ENCODE measurements at places on chromosomes 16 and 17. TPM values are rescaled to one million over a fixed set of nuclear protein-coding genes. Genes with fewer than 3 reads are reported as not detected.

GRCh38 chr16:46765050-46765449, 16.9 kb upstream of the MYLK3 start:
- no peak for DNase-seq

DNA sequence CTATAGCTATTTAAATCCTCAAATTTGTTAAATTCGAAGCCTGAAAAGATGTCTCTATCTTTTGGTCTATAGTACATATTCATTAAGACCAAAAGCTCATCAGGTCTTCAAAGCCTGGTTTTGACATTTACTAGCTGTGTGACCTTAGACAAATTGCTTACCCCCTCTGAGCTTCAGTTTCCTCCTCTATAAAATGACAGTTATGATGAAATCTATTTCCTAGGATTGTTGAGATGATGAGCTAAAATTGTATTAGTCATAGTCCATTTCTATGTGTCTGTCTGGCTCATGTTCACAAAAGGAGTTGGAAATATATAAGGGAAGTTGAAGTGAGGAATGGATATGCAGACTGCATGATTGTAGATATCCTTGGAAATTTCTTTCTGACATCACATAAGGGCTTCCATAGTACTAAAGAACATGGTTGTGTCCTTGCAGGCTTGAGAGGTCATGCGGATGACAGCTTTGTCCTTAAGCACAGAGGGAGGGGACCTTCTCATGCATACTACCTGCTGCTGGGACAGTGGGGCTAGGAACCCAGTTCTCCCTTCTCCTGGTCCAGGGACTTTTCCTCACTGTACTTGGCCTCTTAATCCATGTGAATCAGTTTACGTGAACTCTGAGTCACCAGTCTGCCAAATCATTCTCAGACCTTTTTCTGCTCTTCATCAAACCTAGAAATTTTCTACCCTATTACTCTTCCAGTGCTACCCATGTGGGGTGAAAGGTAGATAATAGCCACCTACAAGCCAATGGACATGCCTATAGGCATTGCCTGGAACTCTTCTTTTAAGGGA, 487.5 kb upstream of the SALL1 start:
- no peak for DNase-seq

- peak; percentile 60 for DNase-seq
Measured at GRCh38 chr17:21125862-21126261, 902 bp upstream of the DHRS7B start.

DNA sequence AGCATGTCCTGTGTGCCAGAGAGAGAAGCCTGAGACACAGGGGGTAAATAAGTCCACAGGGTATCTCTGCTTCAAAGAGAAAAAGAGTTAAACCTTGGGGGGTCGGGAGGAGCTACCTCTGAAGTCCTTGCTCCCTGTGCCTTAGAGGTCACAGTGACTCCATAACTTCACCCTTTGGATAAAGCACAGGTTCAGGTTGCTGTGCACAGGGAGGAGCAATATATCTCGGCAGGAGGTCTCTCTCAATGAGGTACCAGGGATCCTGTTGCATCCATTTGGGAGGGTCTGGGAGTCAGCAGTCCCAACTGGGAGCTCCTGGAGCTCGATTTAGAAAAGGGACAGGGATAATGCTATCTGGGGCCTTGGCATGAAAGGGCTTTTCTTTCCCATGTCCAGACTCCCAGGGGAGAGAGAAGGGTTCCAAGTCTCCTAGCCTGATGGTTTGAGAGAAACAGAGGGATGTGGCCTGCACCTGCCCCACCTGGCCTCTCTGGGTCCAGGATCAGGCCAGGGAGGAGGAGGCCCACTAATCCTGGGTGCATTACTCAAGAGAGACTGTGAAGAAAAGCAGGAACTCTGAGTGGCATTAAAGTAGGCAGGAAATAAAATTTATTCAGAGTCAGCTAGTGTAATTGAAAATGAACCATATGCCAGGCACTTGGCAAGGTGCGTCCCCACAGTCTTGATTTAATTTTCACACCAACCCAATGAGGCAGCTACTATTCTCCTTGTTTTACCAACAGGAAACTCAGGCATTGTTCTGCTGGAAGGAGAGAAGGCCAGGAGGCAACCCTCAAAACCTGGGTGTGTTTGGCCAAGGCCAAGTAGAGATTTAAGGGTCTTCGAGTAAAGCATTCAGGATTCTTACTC, 40.7 kb downstream of the CUEDC1 start:
- DNase-seq: no peak

DNA sequence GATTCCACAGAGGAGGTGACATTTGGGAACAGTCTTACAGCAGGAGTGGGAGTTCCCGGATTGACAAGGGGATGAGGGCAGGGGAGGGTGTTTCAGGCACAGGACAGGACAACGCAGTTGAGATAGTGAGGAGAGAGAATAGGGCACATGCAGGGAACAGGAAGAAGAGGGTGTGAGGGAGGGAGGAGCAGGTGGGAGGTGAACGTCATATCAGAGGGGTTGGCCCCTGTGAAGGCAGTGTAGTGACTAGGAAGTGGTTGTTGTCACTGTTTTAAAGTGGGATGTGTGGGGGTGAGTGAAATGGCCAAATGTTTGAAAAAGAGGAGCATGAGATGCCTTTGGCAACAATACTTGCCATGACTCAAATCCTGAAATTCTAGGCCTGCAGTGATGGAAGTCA, 12.2 kb downstream of the PRKCB start:
- peak; percentile 74 for DNase-seq

GRCh38 chr17:33071656-33072055, 80.0 kb downstream of the SPACA3 start:
- no peak for DNase-seq

GRCh38 chr17:72648702-72649101, 443.8 kb downstream of the SLC39A11 start:
- DNase-seq: no peak

- DNase-seq: no peak
Measured at GRCh38 chr16:63876103-63876502, 1245.8 kb downstream of the CDH11 start.

DNA sequence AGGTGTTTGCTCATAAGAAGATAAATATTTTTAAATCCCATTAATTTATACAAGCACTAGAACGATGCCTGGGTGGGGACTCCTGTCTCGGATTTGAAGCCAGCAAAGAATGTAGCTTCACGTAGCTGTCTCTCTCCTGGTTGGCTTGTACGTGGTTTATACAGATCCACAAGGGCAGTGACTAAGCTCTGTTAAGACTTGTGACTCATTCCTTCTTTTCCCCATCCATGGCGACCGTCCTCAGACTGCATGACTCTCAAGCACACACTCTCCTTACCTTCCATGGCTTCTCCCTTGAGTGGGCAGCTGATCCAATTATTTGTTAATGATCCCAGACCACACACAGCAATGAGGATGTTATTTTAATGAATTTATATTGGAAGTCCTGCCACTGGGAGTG, 679.7 kb upstream of the SOX9 start:
- DNase-seq: no peak

- DNase-seq: no peak
Measured at GRCh38 chr16:12211870-12212690, 235.5 kb downstream of the SNX29 start.

DNA sequence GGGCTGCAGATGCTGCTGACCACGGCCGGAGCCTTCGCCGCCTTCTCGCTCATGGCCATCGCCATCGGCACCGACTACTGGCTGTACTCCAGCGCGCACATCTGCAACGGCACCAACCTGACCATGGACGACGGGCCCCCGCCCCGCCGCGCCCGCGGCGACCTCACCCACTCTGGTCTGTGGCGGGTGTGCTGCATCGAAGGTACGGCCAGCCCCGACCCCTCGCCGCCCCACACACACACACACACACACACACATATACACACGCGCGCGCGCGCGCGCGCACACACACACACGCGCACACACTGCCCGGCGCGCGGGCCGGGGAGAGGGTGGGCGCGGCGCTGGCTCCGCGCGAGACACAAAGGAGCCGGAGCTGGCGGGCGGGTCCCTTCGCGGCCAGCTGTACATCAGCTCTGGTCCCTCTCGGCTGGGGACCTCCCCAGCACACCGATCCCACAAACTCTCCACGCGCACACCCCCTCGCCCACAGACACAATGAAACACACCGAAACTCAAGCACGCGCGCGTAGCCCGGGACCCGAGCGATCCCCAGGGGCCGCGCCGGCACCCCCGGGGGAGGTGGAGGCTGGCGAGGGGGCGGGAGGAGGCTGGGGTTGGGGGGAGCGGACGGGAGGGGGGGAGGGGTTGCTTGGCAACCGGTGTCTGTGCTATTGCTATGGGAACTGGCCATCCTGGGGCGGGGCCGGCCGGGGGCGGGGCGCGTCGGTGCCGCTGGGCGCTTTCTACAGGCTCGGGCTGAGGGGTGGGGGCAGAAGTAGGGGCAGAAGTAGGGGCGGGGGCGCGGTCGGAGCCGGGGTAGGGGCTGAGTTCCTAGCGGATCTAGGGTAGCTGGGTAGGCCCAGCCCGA, 658 bp downstream of the CACNG4 start:
- peak; percentile 53 for DNase-seq

GRCh38 chr17:42386777-42387657, 1.2 kb downstream of the STAT3 start:
- peak; percentile 35 for DNase-seq

GRCh38 chr17:50107790-50108414, 12.8 kb downstream of the PDK2 start:
- no peak for DNase-seq

The TNP2 gene
- not detected for total RNA-seq

DNA sequence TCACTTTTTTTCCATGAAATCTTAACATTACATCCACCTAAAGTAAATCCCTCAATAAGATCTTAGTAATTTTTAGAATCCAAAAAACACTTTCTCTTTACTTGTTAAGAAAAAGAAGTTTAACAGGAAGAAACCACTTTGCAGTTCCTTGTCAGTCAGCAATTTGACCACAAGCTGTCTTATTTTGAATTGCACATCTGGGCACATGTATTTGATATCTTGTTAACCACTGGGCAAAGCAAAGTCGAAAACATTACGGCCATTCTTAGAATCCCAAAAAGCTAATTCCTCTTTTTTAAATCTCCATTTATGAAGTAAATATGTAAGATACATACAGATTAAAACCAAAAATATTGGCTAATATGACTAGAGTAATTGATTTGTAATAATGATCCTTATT, 1.1 kb downstream of the ABCA10 start:
- no peak for DNase-seq

DNA sequence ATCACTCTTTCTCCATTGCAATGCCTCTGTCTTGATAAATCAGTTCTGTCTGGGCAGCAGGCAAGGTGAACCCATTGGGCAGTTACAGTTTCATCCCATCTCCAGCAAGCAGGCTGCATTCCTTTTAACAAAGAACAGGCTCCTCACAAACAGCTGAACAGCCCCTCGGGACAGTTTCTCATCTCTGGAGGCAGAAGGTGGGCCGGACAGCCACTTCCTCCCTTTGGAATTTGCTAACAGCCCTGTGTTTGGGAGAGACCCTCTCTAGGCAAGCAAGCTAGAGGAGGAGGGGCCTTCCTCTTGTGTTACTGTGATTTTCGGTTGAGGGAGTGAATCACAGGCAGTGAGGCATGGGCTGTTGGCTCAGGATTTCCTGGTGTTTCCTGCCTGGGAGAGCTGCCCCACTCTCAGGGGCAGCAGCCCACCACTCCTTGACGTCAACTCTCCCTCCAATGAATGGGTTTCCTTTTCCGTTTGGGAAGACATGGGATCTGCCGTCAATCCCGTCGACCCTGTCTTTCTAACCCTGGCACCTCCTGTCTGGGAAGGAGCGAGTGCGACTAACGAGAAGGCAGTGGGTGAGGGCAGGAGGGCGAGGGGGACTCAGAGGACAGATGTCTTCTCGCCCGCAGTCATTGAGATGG, 3.7 kb upstream of the PGS1 start:
- DNase-seq: no peak

GRCh38 chr17:42249681-42250446, 26.3 kb downstream of the STAT5B start:
- DNase-seq: peak; percentile 71

GRCh38 chr17:68682903-68683302, 81.7 kb upstream of the FAM20A start:
- DNase-seq: no peak

The TP53TG3C gene
- 0.55 TPM for total RNA-seq

DNA sequence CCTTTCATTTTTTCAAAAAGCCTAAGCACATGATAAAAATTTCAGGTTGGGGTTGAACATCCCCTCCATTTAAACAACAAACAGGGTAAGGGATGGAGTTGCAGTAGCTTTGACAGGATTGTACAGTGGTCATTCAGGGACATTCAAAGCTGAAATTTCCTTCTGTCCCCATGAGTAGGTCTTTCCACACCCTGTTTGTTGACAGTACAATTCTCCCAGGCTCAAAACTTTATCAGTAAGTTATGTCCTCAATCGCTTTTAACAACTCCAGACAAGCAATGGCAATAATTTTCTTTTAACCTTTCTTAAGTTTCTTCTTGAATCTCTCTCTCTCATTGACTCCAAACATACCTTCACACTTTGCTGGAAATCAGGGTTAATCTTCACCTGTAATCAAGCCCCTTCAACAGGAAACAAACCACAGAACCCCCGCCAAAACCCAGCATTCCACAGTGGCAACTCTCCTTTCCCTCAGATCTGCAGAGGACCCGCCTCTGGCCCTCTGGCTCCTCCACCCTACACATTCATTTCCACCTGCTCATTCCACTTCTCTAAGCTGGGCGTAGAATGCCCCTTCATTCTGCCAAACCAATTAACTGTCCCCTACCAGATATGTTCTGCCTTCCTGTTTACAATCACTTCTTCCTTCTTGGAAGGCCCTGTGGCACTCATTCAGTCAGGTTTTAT, 20.7 kb downstream of the TXNDC11 start:
- no peak for DNase-seq

- no peak for DNase-seq
Measured at GRCh38 chr16:54879681-54880080, 51.0 kb upstream of the IRX5 start.

The SKA2 gene
- total RNA-seq: 79.5 TPM

- no peak for DNase-seq
Measured at GRCh38 chr16:82199209-82199608, 29.2 kb upstream of the MPHOSPH6 start.

The CTRB1 gene
- total RNA-seq: not detected

GRCh38 chr17:27293898-27294688, at the start of gene WSB1:
WSB1 (plus strand) TSS chr17:27294114; CDS start chr17:27294396, 282 bp downstream.
- peak; percentile 96 for DNase-seq

All from activated CD4-positive, alpha-beta T cell treated with anti-CD3 and anti-CD28 coated beads for 36 hours (primary cell).